Right renal cortex interstitium (tissue), 3 donors: ENCODE measurements at places on chromosomes 2 and 18. TPM values are rescaled to one million over a fixed set of nuclear protein-coding genes. Genes with fewer than 3 reads are reported as not detected.

DNA sequence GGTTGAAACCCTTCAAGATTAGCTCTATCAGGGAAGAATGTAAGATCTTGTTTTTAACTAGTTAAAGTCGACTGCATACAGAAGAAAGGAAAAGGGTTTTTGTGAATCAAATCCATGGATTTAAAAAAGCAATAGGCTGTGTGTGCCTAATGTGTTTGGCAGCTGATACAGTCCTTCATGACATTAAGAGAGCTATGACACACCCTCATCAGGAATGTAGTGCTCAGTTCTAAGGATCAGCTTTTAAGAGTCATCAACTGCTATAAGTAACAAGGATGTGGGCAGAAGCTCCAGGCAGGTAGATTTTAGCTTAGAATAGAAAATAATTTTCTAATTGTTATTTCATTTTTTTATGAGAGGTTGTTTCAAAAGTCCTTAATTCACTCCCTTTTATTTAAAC lies 52.9 kb downstream of the PPP1R1C start:
- no peak for DNase-seq

- DNase-seq = no peak
These were observed 97.3 kb downstream of the SH3BP4 start for GRCh38 chr2:235049069-235049468.

Gene CSRNP3
- polyA plus RNA-seq = 11.0 TPM

Gene PAIP2B
- polyA plus RNA-seq = 19.6 TPM

Gene POMC
- 5.7 TPM for polyA plus RNA-seq

DNA sequence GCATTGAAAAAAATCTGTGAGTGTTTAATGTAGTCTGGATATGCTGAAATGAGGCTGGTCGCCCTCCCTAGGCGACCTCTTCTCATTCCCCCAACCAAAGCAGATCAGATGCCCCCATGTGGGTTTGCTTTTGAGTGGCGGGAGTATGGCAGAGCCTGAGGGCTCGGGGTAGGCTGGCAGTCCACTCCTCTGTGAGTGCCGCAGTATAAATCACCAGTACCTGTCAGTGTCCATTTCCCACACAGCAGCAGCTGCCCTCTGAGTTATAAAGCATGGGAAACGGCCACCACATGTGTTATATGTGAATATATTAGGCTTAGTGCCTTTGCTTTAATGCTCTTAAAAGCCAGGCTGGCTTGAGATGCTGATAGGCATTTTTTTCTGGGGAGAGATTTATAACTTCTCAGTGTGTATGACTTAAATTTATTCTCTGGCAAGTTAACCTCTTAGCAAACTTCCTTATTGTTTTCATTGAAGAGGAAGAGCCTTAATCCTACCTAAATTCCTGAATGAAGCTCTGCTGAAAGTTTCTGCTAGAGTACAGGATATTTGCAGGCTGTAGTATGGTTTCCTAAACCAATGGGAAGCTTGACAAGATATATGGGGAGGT lies 3.8 kb downstream of the DCC start:
- peak; percentile 15 for DNase-seq

DNA sequence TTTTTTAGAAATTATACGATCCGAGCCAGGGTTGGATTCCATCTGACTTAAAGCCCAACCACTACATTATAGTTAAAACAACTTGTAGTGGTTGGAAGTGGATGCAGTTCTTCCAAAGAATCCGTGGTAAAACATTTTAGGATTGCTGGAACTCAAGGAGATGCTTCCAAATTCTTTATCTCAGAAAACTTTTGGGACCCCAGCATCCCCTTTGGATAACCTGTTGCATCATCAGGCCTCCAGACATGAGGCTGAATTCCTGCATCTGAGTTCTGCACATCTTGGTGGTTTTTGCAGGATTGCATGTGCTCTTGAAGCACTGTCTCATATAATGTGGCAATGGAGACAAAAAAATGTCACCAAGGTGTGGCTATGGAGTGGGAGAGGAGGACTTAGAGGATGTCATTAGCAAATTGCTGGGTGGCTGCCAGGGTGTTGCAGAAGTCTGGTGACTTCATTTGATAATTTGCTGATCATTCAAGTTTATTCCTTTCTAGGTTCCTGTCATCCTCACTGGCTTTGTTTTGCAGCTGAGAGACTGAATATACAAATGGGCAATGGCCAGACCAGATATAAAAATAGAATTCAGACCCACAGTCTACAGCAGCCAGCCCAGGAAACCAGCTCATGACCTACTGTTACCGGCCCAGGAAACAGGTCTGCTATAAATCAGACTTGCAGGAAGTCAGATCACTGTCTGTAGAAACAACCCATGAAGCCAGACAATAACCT lies 207.7 kb downstream of the BCL2 start:
- no peak for DNase-seq

DNA sequence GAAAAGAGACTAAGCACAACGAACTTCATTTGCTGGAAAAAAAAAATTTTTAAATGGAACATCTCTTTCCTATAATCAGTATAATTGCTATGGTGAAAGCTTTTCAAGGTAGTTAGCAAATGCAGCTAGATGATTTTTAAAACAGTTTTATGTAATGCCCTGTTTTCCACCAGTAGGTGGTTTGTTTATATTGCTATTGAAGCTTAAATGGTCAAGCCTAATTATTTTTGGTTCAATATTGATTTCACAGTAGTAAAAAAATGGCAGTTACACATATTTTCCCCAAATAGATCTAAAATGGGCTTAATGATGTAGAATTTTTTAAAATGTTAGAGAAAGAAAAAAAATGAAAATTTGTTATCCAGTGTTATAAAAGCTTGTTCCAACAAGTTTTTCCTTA lies 70.2 kb downstream of the CDH19 start:
- no peak for DNase-seq

DNA sequence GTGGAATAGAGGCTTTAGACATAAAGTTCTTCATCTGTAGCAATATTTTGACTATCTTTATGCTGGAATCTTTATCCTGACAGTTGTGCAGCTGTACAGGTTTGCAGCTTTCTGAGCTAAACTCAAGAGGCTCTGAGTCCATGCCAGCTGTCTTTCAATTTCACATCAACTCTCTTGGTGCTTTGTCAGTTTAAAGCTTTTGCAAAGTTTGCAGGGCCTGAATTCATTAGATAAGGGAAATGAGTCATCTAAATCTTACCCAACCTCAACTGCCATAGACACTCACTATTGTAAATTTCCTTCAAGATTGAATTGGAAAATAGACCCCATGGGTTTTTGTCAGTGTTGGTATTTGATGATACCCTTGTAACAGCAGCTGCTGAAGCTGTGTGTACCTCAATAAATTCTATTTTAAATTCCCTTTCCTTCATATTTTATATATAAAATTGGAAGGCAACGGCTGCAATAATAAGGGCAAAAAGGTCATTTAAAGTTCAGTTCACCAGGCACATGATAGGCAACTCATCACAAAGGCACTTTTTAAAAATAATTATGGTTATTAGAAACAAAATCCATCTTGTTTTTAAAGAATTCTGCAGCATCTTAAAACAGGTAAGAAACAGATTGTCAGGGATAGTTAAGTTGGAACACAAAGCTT lies 169.9 kb upstream of the SLC39A10 start:
- no peak for DNase-seq

DNA sequence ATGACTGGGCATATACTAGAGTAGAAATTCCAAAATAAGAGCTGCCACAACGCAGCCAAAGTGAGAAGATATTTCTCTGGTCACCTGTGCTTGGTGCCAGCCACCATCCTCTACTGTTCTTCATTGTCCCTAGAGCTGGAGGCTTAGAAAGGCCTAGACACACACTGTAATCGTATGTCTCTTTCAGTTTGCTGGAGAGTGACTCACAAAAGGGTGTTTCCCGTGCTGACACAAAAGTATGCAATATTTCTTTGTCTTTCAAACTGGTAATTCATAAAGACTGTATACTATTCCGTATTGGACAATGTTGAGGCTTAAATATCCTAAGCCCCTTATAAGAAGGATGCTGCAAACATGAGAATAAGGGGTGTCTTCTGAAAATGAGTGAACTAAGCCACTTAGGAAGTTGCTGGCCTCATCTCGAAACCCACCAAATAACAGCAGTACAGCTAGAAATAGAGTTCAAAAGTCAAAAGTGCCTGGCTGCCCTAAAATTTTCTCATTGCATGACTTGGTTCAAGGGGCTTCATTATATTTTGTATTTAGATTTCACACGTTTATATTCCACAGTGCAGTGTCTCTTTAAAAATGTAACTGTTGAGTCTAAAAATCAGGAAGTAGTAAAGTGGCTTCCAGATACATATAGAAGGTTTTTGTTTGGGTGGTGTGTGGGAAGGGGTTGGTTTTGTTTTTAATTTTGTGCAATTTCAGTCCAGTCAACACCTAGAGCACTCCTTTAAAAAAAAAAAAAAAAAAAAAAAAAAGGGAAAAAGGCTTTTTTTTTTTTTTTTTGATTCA lies 601.1 kb downstream of the ARHGAP15 start:
- no peak for DNase-seq

Gene KIAA2012
- polyA plus RNA-seq = 0.10 TPM

Gene MTLN
- polyA plus RNA-seq = 16.9 TPM

Gene ZBTB7C
- polyA plus RNA-seq = 12.6 TPM

Gene KRCC1
- 66.7 TPM for polyA plus RNA-seq

Gene ASB18
- polyA plus RNA-seq = not detected

GRCh38 chr18:68262690-68263294 lies 452.1 kb downstream of the TMX3 start:
- DNase-seq = no peak

GRCh38 chr2:173161040-173161439 lies 85.4 kb downstream of the MAP3K20 start:
- no peak for DNase-seq

DNA sequence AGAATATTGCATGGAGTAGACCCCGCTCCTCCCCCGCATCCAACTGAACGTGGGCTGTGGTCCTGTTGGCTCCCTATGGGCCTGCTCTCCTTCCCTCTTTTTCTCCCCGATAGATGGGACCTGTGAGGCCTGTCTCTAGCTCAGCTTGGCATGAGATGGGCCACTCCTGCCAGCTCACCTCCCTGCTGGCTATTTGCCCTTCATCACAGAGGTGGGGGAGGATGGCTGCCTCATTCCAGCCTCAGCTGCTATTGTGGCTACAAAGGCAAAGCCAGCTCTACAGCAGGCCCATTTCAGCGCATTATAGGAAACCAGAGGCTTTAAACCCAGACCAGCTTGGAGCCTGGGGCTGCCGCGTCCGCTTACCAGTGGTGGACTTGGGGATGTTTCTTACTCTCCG lies 313.9 kb downstream of the GBX2 start:
- no peak for DNase-seq

Gene VIT
- polyA plus RNA-seq = 0.17 TPM

DNA sequence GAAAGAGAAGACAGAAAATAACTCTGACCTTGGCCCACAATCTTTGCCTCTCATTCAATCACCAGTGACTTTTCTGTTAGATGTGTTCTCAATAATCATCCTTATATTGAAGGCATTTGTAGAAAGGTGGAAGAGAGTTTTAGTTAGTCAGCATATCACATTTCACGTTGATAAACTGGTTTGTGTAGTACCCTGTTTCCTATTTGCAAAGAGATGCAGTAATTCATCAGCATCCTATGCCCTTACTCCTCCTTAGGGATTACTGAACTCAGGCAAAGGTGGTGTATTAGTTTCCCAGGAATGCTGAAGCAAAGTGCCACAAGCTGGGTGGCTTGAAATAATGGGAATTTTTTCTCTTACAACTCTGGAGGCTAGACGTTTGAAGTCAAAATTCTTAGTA lies 145.0 kb downstream of the SPP2 start:
- DNase-seq = no peak

Gene SLC9A4
- 6.1 TPM for polyA plus RNA-seq

DNA sequence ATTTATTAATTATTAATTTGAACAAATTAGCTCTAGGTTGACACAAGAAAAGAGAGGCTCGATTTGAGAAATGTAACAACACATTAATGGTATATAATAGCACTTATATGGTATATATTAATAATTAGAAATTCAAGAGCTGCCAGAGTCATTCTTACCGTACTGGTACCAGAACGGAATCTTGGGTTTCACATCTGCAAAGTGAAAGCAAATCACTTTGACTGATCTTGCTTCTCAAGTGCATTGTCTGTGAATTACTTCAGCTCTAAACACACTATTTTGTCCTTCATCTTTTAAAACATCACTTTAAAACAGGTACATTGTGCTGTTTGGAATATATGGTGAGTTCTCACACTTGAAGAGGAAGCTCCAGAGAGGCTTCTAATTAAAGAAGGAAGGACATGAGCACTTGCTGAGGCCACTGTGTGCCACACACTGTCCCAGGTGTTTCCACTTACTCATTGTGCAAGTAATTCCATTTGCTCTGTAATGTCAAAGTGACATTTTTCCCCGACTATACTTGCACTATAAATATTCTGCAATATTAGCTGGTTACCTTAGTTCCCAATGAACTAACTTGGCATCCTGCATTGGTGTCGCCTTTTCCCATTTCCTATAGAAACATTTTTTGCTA lies 85.8 kb downstream of the PLA2R1 start:
- no peak for DNase-seq

DNA sequence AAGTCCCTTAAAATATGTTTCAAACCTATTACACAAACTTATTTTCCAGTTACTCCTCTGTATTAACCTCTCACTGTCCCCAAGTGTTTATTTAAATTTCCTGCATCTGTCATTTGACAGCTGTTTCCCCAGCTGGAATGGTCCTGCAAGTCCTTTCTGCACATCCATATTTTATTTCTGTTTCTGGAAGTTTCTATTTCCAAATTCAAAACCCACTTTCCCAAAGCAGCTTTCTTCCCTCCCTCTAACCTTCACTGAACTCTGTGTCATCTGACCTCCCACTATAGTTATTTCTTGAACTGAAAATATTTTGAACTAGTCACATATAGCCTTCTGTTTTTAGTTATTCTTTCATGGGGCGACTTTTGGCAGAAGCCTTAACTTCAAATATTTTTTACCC lies 459.4 kb upstream of the MC4R start:
- no peak for DNase-seq

- DNase-seq = no peak
These were observed 76.7 kb downstream of the RND3 start for GRCh38 chr2:150410809-150411208.

Gene GCG
- polyA plus RNA-seq = not detected

DNA sequence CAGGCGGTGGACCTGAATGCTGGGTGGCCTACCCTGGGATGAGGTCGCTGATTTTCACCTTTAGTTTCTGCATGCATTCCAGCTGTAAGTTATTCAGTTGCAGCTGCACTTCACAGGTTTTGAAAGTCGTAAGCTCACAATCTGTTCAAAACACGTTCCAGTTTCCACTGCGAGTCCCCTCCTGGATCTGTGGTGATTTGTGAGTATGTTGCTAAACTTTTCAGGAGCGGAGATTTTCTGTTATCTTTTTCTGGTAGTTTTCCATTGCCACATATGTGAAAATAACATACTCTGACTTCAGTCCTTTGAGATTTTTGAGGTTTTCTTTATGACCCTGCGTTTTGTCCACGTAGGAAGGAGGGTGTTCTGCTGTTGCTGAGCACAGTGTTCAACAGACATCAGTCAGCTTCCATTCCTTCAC lies 102.1 kb downstream of the SNTG2 start:
- no peak for DNase-seq

Gene ONECUT2
- polyA plus RNA-seq = 0.11 TPM

- DNase-seq = no peak
These were observed 860.6 kb upstream of the ZEB2 start for GRCh38 chr2:145380436-145381017.

Gene AGXT
- polyA plus RNA-seq = 0.15 TPM
